Stimulated activated CD8-positive, alpha-beta memory T cell treated with anti-CD3 and anti-CD28 coated beads, Interleukin-7, amount 100 ng/mL, for 1 hour (primary cell): ENCODE measurements at places on chromosomes 4 and X.

GRCh38 chr4:98383431-98384106 is 122.4 kb downstream of the RAP1GDS1 start:
- no peak for DNase-seq

GRCh38 chr4:41643331-41643730 is 105.2 kb downstream of the PHOX2B start:
- no peak for DNase-seq

DNA sequence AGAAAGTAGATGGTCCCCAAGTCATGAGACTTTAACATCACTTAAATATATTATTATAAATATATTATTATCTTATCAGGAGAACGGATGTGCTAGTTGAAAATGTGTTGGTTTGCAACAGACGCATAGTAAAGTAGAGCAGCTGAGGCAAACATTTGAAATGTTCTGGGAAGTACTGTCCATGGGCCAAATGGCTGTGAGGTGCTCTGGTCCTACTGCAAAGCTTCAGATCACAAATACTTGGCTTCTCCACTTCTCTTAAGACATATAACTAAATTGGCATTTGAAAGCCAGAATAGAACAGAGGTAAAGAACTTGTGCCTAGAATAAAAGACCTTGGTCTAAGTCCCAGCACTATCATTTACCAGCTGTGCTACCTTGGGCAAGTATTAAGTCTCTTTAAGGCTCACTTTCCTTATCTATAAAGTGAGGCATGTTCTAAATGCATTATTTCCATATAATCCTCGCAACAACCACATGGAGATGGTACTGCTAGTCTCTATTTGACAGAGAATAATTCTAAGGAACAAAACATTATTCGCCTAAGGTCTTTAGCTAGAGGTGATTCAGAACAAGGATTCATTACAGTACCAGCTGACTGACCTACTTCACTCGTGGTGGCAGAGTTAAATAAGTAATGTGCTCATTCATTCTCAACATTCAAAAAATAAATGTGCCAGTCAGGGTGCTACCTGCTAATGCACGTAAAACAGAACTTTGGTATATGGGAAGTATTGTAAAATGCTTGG is 297.1 kb downstream of the PPP3CA start:
- DNase-seq = no peak

DNA sequence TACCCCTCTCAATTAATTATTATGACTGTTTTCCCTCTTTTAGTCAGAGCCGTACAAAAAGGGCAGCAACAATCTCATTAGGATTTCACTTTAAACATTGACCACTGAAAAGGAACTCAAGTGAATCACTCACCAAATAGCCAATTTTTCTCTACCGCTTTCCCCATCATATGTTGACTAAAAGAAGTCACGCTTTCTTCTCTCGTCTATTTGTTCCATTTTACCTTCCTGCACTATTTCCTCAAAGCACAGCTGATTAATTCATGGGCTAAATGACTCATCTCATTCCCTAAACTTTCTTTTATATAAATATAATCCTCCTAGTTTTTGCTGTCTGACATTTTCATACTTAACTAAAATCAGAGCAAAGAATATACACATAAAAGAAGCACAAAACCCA is 8.2 kb downstream of the MID1 start:
- no peak for DNase-seq
